Foreskin fibroblast (primary cell): ENCODE measurements at places on chromosomes 16 and 17.

DNA sequence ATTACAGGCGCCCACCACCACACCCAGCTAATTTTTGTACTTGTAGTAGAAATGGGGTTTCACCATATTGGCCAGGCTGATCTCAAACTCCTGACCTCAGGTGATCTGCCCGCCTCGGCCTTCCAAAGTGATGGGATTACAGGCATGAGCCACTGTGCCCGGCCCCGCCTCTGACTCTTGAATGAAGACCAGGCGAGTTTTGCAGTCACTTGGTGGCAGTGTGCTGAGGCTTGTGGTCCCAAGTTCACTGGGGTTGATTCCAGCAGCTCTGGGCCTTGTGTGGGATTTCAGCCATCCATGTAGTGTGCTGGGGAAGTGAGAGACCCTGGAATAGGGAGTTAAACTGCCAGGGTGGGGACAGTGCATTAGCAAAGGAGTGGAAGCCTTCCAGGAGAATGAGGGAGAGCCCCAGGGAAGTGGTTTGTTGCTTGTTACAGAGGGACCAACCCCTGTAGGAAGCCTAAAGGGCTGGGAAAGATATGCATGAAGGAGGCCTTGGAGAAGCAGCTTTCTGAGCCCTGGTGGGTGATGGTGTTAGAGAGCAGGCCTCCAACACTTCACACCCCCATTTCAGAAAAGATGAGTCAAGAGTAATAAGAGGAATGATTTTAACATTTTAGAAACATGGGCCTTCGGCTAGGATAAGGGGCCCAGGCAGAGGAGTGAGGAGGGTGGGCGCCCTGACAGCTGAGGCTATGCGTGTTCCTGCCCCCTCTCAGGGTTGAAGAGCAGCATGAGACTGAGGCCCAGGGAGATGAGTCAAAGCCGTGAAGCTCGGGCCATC is 14.5 kb downstream of the PSKH1 start:
- DNase-seq, result no peak

DNA sequence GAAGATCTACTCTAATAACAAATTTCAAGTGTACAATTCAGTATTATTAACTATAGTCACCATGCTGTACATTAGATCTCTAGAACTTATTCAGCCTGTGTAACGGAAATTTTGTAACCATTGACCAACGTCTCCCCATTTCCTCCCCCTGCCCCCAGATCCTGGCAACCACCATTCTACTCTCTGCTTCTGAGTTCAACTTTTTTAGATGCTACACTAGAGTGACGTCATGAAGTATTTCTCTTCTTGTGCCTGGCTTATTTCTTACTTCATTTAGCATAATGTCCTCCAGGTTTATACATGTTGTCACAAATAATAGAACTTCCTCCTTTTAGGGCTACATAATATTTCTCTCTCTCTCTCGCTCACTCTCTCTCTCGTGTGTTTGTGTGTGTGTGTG is 157.5 kb downstream of the ANKFN1 start:
- DNase-seq, result no peak

DNA sequence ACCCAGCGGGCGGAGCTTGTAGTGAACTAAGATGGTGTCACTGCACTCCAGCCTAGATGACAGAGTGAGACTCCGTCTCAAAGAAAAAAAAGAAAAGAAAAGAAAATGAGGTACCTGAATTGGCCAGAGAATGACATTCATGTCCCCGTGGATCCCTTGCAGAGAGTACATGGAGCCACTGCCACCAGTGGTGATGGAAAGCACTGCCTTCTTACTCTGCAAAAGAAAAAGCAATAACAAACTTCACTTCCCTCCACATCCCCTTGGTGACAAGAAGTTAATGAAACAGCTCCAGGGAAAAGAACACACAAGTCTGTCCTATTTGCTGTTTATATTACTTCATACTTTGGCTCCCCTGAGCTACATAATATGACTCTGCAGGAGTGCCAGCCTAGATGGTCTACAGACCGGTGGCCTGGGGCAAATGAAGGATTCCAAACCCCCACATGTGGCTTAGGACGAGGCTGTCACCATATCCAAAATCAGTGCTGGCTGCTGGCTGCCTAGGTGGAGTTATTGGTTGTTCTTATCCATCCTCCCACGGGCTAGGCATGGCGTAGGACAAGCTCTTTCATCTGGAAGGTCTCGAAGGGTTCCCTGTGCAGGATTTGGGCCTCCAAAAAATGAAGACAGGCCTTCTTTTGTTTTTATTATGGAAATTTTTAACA is 13.3 kb downstream of the NQO1 start:
- DNase-seq, result no peak

GRCh38 chr17:79797492-79798298 is 818 bp upstream of the CBX8 start:
- no peak for DNase-seq

DNA sequence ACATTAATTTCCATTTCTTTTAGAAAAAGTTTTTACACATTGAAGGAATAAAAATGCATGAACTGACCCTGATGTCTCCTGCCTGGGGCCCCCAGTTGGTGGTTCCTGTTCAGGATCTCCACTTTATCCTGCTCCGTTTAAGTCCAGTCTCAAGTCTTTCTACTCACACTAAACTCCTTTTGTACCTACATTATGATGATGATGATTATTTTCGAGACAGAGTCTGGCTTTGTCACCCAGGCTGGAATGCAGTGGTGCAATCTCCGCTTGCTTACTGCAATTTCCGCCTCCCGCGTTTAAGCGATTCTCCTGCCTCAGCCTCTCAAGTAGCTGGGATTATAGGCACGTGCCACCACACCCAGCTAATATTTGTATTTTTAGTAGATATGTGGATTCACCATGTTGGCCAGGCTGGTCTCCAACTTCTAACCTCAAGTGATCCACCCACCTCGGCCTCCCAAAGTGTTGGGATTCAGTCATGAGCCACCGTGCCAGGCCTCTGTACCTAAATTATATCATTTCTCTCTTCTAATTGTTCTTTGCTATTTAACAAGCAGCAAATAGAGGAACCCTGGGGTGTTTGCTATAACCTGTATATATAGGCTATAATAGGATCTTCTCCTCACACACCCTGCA is 2.2 kb upstream of the FOXK2 start:
- no peak for DNase-seq
